Stimulated activated CD8-positive, alpha-beta memory T cell treated with anti-CD3 and anti-CD28 coated beads, Interleukin-7, amount 100 ng/mL, for 24 hours (primary cell): ENCODE measurements at places on chromosomes 6 and 20.

GRCh38 chr6:14423330-14423729 is 305.8 kb downstream of the CD83 start:
- no peak for DNase-seq

DNA sequence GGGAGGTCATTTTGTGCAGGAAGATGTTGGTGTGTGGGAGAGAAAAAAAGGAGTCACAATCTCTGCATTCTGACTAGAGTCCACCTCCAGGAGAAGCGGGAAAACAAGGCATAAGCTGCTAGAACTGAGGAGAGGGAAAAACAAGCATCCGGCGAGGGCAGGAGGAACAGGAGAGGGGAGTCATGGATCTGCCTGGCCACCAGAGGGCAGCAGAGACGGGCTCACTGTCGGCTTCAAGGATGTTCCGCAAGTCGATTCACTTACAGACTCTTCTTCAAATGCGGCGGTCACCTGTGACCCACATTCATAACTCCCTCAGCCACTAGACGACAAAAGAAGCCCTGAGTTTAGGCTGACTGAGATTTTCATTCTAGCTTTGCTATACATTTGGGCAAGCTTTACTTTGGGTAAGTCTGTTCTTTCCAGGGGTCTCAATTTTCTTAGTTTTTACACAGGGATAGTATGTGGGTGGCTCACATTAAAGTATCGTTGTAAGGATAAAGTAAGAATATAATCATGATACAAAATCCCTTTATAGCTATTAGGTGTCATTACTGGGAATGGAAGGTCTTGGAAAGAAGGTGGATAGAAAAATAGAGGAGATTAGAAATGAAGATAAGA is 6.6 kb upstream of the BTNL2 start:
- peak; percentile 74 for DNase-seq

GRCh38 chr6:129460221-129460620 is 249.8 kb downstream of the ARHGAP18 start:
- no peak for DNase-seq

DNA sequence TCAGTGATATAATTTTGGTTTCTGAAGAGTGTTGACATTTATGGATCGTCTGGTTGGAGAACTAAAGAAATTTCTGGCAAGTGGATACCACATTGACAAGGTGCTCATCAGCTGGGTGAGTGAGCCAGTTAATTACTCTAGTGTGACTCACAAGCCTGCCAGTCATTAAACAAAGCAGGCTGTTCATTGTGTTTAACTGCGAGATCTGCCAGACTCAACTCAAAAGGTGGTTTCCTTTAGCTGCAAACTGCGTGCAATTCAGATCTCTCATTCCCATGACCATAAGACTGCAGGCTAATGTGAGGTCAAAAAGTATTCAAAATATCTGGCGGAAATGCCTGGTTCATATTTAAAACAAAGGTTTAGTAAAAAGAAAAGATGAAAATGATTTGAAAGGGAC is 32.5 kb upstream of the IYD start:
- DNase-seq = no peak

DNA sequence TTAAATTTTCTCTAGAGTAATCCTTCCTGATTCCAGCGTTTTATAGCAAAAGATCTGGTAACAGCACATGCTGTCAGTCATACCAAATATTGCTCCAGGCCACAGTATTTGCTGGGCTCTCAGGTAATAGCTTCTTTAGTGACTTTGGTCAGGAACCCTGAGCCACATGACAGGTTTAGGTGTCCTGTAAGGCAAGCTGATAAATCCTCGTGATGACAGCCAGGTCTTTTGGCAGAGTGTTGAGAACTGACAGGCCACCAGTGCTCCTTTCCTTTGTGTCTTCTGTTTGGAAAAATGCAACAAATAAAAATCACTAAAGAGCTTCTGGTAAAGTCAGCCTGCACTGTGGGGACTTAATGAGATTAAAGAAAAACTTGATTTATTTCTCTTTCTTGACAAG is 34.6 kb downstream of the PRDM13 start:
- no peak for DNase-seq
